Smooth muscle cell of bladder (primary cell): ENCODE measurements at places on chromosomes 16 and 17. TPM values are rescaled to one million over a fixed set of nuclear protein-coding genes. Genes with fewer than 3 reads are reported as not detected.

Gene CRISPLD2
- 80.4 and 82.6 TPM in 2 replicates for total RNA-seq

Gene KCNH6
- not detected in 2 replicates for total RNA-seq

Gene LAT
- total RNA-seq, result 0.14 and 1.8 TPM in 2 replicates

Gene TP53TG3F
- not detected in 2 replicates for total RNA-seq

Gene TLCD3B
- total RNA-seq, result 0.09 TPM in 1 of 2 replicates, not detected in the other

Gene TEX14
- total RNA-seq, result under 0.01 TPM in 1 of 2 replicates, not detected in the other

Gene SPNS3
- total RNA-seq, result under 0.01 and 0.09 TPM in 2 replicates

Gene FBRS
- total RNA-seq, result 12.7 and 15.3 TPM in 2 replicates

Gene LLGL2
- 0.14 and 0.37 TPM in 2 replicates for total RNA-seq

Gene KCNG4
- total RNA-seq, result not detected in 2 replicates

Gene CCDC92B
- total RNA-seq, result not detected in 2 replicates

Gene SPECC1
- 7.7 and 9.0 TPM in 2 replicates for total RNA-seq

Gene TAT
- not detected in 2 replicates for total RNA-seq

Gene RCVRN
- 0.28 and 0.37 TPM in 2 replicates for total RNA-seq

Gene CORO7
- 10.9 and 11.7 TPM in 2 replicates for total RNA-seq

Gene TNFRSF13B
- not detected in 2 replicates for total RNA-seq

Gene MFSD6L
- not detected in 2 replicates for total RNA-seq

Gene PTX4
- total RNA-seq, result 0.09 TPM in 1 of 2 replicates, not detected in the other

Gene PARD6A
- total RNA-seq, result 0.43 and 0.65 TPM in 2 replicates

Gene KAT8
- total RNA-seq, result 31.9 and 39.1 TPM in 2 replicates

Gene MEOX1
- total RNA-seq, result under 0.01 and 0.09 TPM in 2 replicates

Gene EVPLL
- total RNA-seq, result not detected in 2 replicates

Gene CASKIN1
- total RNA-seq, result 0.14 and 0.37 TPM in 2 replicates

Gene CAPNS2
- total RNA-seq, result 0.57 and 0.92 TPM in 2 replicates

Gene GNAO1
- under 0.01 TPM in 1 of 2 replicates, not detected in the other for total RNA-seq

Gene MMP15
- total RNA-seq, result 1.4 and 3.5 TPM in 2 replicates

Gene DNAH3
- total RNA-seq, result not detected in 2 replicates

Gene ACSM5
- 0.09 TPM in 1 of 2 replicates, not detected in the other for total RNA-seq

Gene QPRT
- total RNA-seq, result 26.5 and 40.0 TPM in 2 replicates

Gene CIBAR2
- not detected in 2 replicates for total RNA-seq

Gene ALOX12B
- total RNA-seq, result not detected in 2 replicates

Gene PIK3R5
- not detected in 2 replicates for total RNA-seq

Gene ENPP7
- total RNA-seq, result not detected in 2 replicates

Gene KRTAP2-3
- not detected in 2 replicates for total RNA-seq

Gene ARL4D
- 36.0 and 49.8 TPM in 2 replicates for total RNA-seq
